ENCODE measurements at places on chromosomes 2 and 18.

- DNase-seq = no peak
Measured at GRCh38 chr18:45935591-45936335, 31.4 kb downstream of the EPG5 start.

GRCh38 chr2:7674606-7675005 lies 757.4 kb downstream of the RNF144A start:
- DNase-seq = no peak

GRCh38 chr2:220433131-220433530 lies 805.7 kb downstream of the SLC4A3 start:
- DNase-seq = no peak

DNA sequence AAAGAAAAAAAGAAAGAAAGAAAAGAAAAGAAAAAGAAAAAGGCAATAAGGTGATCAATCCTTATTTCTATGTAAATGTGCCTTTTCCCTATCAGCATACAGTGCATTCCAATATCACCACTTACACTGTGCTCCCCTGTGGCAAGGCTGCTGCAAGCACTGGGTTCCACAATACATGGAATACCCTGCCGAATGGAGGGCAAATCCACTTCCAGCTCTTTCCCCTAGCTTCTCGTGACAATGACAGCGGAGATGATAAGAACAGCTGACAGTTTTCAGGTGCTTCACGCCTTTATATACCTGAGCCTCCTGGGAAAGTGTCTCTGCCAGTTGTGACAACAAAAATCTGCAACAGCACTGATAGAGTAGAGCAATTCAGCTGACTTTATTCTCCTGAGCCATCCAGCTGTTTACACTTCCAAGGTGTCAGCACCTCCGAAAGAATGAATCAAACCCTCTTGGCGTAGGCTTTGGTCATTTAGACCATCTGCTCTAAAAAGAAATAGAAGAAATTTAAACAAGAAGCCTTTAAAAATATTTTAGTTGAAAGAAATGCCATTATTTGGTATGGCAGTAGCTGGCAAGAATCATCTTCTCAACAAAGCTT lies 135.2 kb upstream of the RNF152 start:
- DNase-seq = no peak

- DNase-seq = no peak
Measured at GRCh38 chr2:205698286-205699268, 16.3 kb downstream of the NRP2 start.

DNA sequence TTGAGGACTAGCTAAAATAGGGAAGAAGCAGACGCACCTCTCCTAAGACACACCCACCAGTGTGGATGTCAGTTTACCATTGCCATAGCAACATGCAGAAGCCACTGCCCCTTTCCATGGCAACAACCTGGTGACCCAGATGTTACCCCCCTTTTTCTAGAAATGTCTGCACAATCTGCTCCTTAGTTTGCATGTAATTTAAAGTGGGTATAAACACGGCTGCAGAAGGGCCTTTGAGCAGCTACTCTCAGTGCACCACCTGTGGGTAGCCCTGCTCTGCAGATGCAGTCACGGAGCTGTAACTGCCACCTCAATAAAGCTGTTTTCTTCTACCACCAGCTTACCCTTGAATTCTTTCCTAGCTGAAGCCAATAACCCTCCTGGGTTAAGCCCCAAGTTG lies 87.1 kb downstream of the FBXO15 start:
- no peak for DNase-seq

DNA sequence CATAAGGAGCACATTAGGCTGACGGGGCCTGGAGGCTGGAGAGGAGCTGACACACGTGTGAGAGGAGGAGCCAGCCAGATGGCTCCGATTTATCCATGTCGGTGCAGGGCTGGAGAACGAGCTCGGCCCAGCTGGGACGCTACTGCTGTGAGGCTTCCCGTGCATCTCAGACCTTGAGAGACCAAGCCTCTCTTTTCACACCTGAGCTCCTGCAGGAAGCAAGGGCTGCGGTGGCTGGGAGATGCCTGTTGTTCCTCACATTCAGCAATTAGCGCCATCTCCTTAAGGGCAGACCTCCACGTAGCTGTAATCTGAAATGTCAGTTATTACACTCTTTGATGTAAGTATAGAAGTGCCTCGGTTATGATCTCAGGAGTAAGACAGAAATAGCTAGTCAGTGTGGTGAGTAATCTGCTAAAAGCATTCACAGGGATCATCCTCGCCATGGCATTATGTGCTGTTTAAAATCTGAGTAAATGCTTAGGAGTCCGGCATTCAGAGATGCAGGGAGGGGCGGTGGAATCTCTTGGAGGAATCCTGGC lies 107.9 kb downstream of the PRKCE start:
- no peak for DNase-seq

- no peak for DNase-seq
Measured at GRCh38 chr2:215451012-215451756, 15.3 kb upstream of the FN1 start.

- DNase-seq = no peak
Measured at GRCh38 chr18:21454725-21455124, 145.8 kb downstream of the ESCO1 start.

- DNase-seq = no peak
Measured at GRCh38 chr2:102892698-102893310, 131.0 kb downstream of the TMEM182 start.

GRCh38 chr18:45267622-45268021 lies 347.7 kb upstream of the SLC14A2 start:
- no peak for DNase-seq

- DNase-seq = no peak
Measured at GRCh38 chr2:96403481-96403880, 67.9 kb downstream of the NCAPH start.

- no peak for DNase-seq
Measured at GRCh38 chr2:85976106-85976920, 87.5 kb upstream of the ST3GAL5 start.

DNA sequence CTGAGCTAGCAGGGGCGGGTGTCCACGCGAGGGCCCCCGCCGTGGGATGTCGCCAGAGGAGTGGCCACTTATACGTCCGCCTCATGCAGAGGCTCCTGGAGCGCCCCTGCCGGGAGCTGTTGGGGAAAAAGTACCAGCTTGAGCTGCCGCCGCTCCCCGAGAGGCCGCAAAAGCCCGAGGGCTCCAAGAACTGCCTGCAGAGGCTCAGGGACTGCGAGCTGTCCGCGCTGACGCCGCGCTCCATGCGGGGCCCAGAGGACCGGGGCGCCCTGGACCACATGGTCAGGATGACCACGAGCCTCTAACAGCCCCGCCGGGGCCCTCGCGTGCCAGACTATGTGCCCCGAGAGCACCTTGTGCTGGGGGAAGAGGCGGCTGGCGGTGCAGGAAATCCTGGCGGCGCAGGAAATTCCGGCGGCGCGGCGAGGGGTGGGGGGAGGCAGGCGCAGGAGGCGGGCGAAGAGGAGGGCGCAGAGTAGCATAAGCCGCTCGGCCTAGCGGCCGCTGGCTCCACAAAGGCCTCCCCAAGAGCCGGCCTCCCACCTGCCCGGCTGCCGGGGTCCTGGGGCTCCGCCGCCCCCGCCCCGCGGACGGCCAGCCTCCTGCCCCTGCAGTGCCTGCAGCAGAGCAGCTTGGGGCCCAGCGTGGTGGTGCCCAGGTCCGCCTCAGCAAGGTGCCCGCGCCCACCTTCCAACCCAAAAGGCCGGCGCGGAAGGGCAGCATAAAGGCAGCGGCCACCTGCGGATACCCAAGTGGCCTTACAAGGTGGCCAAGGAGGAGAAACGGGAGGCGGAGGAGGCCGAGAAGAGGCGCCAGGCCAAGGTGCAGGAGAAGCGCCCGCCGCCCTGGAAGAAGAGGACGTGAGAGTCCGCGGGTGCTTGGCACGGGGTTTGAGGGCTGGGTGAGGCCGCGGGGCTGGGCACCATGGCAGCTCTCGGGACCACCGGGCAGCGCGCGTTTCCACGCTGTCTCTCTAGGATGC lies 42.1 kb upstream of the TRIM43B start:
- peak; percentile 55 for DNase-seq

DNA sequence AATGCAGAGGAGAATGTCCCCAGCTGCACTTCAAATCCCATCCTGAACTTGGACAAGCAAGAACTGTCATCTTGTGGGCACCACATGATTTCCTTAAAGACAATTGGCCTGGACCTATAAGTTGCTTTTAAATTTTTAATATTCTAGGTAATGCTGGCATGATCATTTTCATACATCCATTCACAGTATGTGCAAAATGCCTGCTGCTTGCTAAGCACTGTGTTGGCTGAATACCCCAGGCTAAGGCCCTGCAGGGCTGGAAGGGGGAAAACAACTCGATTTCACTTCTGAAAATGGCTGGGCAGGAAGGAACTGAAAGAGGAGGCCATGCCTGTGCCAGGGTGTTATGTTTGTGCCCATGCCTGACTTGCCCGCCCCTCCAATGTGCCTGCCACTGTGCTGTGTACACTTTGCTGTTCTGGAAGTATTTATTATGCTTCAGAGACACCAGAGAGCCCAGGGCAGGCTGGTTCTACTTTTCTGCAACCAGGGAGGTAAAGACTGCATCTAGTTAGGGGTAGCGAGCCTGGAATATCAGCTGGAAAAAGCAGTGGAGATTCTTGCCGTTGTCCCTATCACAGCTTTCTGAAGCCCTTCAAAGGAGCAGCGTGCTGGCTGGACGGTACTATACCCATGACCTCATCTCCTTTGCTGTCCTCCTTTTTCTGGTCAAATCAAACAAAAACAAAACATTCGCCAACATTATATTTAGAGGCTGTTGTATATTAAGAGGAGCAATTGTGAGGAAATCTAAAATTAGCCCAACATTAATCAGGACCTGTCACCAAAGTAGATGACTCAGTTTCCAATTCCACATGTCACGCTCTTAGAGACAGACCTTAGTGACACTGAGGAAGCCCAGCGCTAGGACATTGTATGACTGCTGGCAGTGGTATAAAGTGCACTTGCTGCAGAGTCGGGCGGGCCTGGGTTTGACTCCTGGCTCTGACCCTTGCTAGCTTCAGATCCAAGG lies 158.1 kb downstream of the DDX1 start:
- DNase-seq = no peak

DNA sequence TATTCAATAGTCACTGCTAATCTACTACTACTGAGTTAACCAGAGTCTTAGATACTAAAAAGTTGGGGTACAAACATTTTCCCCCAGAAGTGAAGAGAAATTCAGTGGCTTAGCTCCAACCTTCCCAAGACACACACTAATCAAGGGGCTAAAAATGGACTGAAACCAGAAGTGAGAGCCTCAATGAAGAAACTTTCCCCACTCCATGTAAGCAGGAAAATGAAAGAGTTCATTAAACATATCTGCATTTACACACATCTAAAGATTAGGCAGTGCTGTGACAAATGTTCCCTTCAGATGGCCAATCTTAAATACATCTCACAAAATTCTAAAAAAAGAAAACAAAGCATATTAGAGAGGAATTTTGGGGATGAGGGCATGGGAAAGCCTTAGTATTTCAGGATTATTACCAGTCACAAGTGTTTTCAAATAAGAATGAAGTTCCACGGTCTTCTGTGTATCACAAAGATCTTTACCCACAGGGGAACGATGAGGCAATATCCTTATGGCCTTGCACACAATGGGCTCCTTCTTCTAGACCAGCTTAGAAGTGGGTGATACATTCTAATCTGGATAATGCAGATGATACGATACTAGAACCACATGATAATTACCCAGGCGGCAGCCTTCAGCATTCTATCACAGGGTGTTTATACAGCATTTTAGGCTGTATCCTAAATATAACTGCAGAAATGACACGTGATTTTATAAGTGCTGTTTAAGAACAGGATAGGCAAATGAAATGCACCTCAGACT lies 17.1 kb downstream of the ANKRD44 start:
- no peak for DNase-seq

GRCh38 chr18:36441426-36442240 lies 144.1 kb downstream of the FHOD3 start:
- DNase-seq = no peak

- no peak for DNase-seq
Measured at GRCh38 chr2:216695401-216695821, at the start of gene IGFBP5. Gene IGFBP5 (minus strand): TSS chr2:216695549. CDS start chr2:216694775, 774 bp downstream.

- no peak for DNase-seq
Measured at GRCh38 chr2:105778080-105778607, 33.4 kb downstream of the NCK2 start.

GRCh38 chr18:49863769-49864621 lies 50.7 kb upstream of the ACAA2 start:
- DNase-seq = no peak

- DNase-seq = no peak
Measured at GRCh38 chr2:35463805-35464596, 891.6 kb upstream of the CRIM1 start.

DNA sequence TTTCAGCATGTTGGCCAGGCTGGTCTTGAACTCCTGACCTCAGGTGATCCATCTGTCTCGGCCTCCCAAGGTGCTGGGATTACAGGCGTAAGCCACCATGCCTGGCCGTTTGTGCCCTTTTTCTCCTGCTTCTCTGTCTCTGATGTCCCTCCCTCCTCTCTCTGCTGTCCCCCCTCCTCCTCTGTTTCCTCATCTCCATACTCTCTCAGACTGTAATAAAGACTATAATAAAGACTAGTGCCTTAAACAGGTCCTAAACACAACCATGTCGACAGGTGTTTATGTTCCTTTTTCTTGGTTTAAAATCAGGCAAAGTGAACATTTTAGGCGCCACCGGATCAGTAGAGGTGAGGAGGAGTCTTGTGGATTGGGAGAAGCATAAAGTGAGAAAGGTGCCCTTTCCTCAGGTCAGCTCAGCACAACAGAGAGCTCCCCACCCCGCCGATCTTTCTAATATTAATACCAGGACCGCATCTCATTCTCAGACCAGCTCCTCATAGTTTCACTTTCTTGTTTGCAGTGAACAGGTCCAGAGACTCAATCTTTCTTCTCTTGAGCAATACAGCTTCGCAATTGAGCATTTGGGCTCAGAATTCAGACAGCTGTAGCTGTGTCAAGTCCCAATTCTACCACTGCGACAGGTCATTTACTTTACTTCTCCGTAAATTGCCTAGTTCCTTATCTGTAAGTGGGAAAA lies 23.7 kb downstream of the TIMM21 start:
- no peak for DNase-seq

DNA sequence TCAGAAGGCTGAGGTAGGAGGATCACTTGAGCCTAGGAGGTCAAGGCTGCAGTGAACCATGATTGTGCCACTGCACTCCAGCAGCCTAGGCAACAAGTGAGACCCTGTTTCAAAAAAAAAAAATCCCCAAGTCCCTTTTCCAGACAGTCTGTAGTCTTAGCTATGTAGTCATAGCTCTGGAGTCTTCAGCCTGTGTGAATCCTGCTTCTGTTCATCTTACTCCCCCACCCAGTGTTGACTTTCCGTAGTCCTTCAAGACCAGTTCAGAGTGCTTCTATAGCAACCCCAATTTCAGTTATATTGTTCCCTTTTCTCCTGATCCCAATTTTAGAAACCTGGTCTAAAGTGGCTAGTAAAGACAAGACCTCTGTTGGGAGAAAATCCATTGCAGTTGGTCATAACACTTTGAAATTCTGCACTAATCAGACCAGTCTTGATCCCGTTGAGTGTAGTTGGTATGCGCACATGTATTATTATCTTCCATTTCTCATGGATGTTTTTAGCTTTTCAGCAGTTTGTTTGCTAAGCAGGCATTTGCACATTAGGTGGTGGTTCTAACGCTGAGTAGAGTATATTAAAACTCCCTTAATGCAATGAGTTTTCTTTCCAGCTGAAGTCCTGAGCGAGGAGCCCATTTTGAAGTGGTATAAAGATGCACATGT lies 9.0 kb downstream of the BZW1 start:
- no peak for DNase-seq

Data from CD4-positive, alpha-beta T cell (primary cell).